Naive thymus-derived CD8-positive, alpha-beta T cell (primary cell): ENCODE measurements at places on chromosomes 7 and 10.

- H3K4me3 ChIP-seq, result peak overlapping the region; percentile 95
- DNase-seq, result no peak
- H3K27me3 ChIP-seq, result no peaks in the 10 kb centered on the region
- H3K4me1 ChIP-seq, result peaks cover 36% of the 10 kb centered on the region
- peaks cover 32% of the 10 kb centered on the region for H3K36me3 ChIP-seq
These were observed 754 bp downstream of the GSTO1 start for GRCh38 chr10:104255311-104255981.

DNA sequence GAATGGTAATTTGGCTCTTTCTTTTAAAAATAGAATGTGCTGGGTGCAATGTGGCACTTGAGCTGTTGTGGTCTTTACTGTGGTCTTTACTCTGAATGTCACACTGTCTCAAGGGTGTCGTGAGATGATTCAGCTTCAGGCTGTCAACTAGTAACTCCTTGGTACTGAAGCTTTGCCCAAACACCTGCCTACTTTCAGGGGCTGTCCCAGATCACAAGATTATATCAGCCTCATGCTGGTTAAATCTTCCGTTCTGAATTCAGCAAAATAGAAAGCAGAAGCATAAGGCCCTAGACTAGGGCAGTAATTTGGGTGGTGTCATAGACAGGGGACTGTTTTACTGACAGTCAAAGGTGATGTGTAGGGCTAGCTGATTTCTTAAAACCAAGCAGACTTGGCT, 110.9 kb downstream of the BAMBI start:
- no peaks in the 10 kb centered on the region for H3K4me1 ChIP-seq
- H3K27ac ChIP-seq, result no peak overlapping the region
- peaks cover 38% of the 10 kb centered on the region for H3K27me3 ChIP-seq
- H3K4me3 ChIP-seq, result no peak overlapping the region
- no peaks in the 10 kb centered on the region for H3K36me3 ChIP-seq

- no peaks in the 10 kb centered on the region for H3K27me3 ChIP-seq
- no peak overlapping the region for H3K4me3 ChIP-seq
- H3K36me3 ChIP-seq, result peaks cover 6% of the 10 kb centered on the region
- no peak overlapping the region for H3K27ac ChIP-seq
- DNase-seq, result no peak
These were observed 204.8 kb downstream of the BMPER start for GRCh38 chr7:34109936-34110780.

DNA sequence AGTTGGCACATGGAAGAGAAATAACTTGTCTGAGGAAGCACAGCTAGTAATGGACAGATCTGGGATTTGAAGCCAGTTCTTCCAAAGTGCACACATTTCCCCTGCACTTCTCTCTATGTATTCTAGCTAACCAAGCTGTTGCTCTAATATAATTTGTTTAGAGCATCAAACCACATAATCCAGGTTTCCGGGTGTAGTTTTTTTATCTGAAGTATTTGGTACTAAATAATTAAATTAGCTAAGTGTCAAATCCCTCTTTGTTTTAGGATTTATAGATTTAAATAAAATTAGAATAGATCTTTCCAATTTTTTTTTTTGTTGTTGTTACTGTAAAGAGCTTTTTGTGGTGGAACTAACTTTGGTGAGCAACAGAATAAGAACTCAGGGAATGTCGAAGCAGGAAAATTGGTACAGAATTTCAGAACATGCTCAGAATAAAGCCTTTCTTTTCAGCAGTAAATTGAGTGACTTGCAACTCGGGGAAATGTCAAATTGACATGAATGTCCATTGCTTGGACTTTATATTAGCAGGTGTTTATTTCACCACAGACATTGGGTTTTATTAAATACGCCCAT, 33.7 kb downstream of the CAMK1D start:
- DNase-seq, result no peak
- H3K4me3 ChIP-seq, result no peak overlapping the region
- H3K4me1 ChIP-seq, result peaks cover 14% of the 10 kb centered on the region
- H3K27ac ChIP-seq, result no peak overlapping the region
- peaks cover 11% of the 10 kb centered on the region for H3K36me3 ChIP-seq
- H3K27me3 ChIP-seq, result no peaks in the 10 kb centered on the region

GRCh38 chr10:61998937-61999336, 97.4 kb downstream of the ARID5B start:
- no peak overlapping the region for H3K27ac ChIP-seq
- no peak for DNase-seq
- no peaks in the 10 kb centered on the region for H3K27me3 ChIP-seq
- peaks cover 34% of the 10 kb centered on the region for H3K36me3 ChIP-seq
- H3K4me3 ChIP-seq, result no peak overlapping the region

DNA sequence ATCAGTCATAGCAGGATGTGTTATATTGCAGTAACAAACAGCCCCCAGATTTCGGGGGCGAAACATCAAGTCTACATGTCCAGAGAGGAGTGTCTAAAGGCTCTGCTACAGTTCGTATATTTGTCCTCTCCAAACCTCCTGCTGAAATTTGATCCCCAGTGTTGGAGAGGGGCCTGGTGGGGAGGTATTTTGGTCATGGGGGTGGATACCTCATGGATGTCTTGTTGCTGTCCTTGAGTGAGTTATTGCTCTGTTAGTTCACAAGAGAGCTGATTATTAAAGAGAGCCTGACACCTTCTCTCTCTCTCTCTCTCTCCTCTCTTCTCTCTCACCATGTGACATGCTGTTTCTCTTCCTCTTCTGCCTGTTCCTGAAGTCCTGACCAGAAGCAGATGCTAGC, 343.7 kb downstream of the TCERG1L start:
- no peak overlapping the region for H3K27ac ChIP-seq
- DNase-seq, result no peak
- H3K4me1 ChIP-seq, result no peaks in the 10 kb centered on the region
- H3K36me3 ChIP-seq, result no peaks in the 10 kb centered on the region
- H3K4me3 ChIP-seq, result no peak overlapping the region
- no peaks in the 10 kb centered on the region for H3K27me3 ChIP-seq

- peak; percentile 7 for DNase-seq
- peaks cover 51% of the 10 kb centered on the region for H3K27me3 ChIP-seq
- no peak overlapping the region for H3K4me3 ChIP-seq
- peaks cover 12% of the 10 kb centered on the region for H3K4me1 ChIP-seq
- no peaks in the 10 kb centered on the region for H3K36me3 ChIP-seq
These were observed 76.1 kb upstream of the CPXM2 start for GRCh38 chr10:123967626-123968243.

DNA sequence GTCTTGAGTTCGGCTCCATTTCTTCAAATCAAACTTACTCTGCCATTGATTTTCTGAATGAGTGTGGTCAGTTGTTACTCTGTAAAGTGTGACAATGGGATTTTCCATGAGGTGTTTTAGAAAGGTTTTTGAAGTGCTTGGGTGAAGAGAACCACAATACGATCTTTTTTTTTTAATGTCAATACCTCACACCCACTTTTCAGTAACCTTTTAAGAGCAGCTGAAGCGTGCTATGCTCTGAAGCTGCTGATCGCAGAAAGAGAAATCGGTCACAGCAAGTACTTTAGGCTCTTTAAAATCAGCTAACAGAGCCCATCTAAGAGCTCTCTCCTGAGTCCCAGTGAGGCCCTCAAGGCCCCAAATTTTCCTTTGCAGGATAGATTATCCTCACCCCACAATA, 34.4 kb upstream of the YAE1 start:
- DNase-seq, result no peak
- H3K4me1 ChIP-seq, result no peaks in the 10 kb centered on the region
- H3K27me3 ChIP-seq, result no peaks in the 10 kb centered on the region

DNA sequence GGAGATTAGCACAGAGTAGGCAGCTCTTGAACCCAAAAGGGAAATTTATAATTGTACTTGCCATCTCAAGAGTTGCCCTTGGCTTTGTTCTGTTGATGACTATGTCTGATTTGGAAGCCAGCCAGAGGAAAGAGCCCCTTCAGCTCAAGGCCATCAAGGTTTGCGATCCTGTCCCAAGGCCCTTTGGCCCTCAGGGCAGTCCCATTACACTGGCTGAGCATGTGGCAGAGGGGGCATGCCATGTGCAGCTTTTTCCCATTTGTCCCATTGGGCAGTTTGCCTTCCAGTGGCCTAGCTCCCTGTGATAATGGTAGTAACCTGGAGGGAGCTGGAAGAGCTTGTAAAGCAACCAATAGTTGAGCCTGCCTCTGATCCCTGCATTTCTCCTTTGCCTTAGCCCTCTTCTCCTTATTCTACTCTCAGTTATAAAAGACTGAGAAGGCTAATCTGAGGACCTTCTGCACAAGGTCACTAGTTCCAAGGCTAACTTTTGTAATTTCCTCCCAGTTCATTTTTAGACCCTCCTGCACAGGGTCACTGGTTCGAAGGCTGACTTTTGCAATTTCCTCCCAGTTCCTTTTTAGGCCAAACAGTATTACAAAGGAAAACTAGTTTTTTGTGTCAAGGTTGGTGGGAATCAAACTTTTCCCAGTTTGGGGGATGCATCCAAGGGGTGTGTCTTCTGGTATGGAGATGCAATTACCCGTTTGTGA, 31.0 kb upstream of the ARHGAP12 start:
- H3K27me3 ChIP-seq, result no peaks in the 10 kb centered on the region
- H3K4me1 ChIP-seq, result peaks cover 17% of the 10 kb centered on the region
- peaks cover 9% of the 10 kb centered on the region for H3K36me3 ChIP-seq
- H3K4me3 ChIP-seq, result no peak overlapping the region
- H3K27ac ChIP-seq, result no peak overlapping the region
- DNase-seq, result no peak

DNA sequence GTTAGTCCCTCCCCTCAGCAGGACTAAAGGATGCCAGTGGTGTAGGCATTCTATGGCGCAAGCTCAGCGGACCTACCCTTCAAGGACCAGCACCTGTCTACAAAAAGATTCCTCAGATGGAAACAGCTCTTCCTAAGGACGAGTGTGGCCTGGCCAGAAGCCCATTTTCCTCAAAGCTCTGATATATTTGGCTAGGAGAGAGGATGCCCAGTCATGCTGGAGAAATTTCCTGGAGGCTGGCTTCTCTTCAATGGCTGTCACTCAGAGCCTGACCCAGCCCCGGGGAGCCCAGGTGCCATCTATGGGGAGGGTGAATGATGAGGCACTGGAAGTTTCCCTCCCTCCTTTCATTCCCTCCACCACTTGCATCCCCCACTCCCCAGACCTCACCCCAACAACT, 111.5 kb downstream of the PLXNA4 start:
- H3K27me3 ChIP-seq, result no peaks in the 10 kb centered on the region
- H3K36me3 ChIP-seq, result no peaks in the 10 kb centered on the region
- DNase-seq, result no peak
- peaks cover 25% of the 10 kb centered on the region for H3K4me1 ChIP-seq
- peak overlapping the region; percentile 27 for H3K27ac ChIP-seq
- H3K4me3 ChIP-seq, result no peak overlapping the region

GRCh38 chr10:82161264-82161663, 286.3 kb downstream of the NRG3 start:
- no peak overlapping the region for H3K27ac ChIP-seq
- no peaks in the 10 kb centered on the region for H3K36me3 ChIP-seq
- no peak overlapping the region for H3K4me3 ChIP-seq
- no peaks in the 10 kb centered on the region for H3K4me1 ChIP-seq

DNA sequence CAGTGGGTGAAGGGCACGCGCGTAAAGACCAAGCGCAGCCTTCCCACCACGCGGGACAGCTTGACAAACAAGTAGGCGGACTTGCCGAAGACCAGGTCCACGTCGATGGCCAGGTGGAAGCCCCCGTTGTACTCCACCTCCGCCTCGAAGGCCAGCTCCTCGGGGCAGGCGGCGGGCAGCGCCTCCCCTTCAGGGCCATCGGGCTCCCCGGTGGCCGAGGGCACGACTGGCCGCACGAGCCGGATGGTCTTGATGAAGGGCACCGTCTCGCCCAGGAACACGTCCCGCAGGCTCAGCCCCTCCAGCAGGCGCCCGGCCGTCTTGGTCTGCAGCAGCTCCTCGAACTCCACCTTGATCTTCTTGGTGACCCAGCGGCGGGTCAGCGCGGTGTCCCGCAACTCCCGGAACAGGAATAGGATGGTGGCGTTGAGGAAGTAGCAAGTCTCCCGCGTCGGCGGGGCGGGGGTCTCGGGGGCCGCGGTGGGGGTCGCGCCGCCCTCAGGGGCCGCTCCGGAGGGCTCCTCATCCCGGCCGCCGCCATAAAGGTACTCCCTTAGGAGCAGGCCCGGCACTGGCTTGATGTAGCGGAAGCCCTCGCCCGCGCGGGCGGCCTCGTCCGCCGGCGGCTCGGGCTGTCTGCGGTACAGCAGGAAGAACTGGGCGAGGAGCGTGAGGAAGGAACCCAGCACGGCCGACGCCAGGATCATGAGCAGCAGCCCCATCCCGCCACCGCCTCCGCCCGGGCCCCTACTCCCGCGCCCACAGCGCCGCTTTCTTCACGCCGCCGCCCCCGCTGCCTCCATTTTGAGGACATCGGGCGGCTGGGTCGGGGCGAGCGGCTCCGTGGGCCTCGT, 507 bp downstream of the PDZD8 start:
- peaks cover 10% of the 10 kb centered on the region for H3K27me3 ChIP-seq
- H3K4me1 ChIP-seq, result peaks cover 44% of the 10 kb centered on the region
- peak overlapping the region; percentile 91 for H3K4me3 ChIP-seq
- no peak for DNase-seq
- H3K36me3 ChIP-seq, result peaks cover under 1% of the 10 kb centered on the region

- no peak overlapping the region for H3K27ac ChIP-seq
- H3K4me3 ChIP-seq, result no peak overlapping the region
- H3K27me3 ChIP-seq, result no peaks in the 10 kb centered on the region
- no peak for DNase-seq
- peaks cover 69% of the 10 kb centered on the region for H3K4me1 ChIP-seq
These were observed 11.6 kb upstream of the ORAI2 start for GRCh38 chr7:102421706-102422240.

GRCh38 chr7:91892821-91893340, 12.4 kb upstream of the MTERF1 start:
- H3K36me3 ChIP-seq, result no peaks in the 10 kb centered on the region
- no peak overlapping the region for H3K27ac ChIP-seq
- peaks cover 15% of the 10 kb centered on the region for H3K27me3 ChIP-seq
- no peak for DNase-seq

DNA sequence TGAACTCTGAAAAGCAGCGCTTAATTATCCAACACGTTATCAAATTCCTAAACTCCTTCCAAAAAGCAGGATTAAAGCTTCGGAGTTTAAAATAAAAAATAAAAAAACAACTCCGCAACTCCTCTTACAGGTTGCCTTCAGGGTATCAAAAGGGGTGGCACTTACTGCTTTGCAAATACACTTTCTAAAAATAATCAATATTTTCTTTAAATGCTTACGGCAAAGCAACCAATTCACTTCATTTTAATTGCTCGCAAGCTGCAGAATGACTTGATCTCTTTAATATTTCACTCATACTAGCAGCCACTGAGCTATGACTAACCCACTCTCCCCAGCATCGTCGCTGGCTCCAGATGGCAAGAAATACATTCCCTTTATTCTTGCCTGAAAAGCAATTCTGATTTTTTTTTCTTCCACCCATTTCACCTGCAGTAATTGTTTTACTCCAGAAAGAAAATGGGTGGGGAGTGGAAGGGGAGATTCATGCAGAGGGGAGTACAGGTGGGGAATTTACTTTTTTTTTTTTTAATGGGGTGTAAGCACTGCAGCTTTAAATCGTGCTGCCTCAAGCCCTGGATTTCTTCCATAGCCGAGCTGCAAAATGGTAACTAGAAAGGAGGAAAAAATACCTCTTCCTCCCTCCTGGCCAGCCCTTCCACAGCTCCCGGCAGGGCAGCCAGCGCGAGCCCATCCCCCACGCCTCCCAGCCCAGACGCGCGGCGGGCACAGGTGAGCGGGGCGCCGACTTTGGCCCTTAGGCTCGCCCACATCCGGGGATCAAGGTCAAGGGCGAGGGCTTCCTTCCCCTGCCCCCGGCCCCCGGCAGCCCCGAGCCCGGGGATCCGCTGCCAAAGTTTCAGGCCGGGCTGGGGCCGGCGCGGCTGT, 54.2 kb upstream of the FHIP2A start:
- peaks cover 16% of the 10 kb centered on the region for H3K4me1 ChIP-seq
- no peaks in the 10 kb centered on the region for H3K36me3 ChIP-seq

- peaks cover 45% of the 10 kb centered on the region for H3K36me3 ChIP-seq
- H3K27ac ChIP-seq, result no peak overlapping the region
- peaks cover 18% of the 10 kb centered on the region for H3K4me1 ChIP-seq
- no peak for DNase-seq
These were observed 316.0 kb upstream of the AOAH start for GRCh38 chr7:37040330-37040729.
